Activated naive CD4-positive, alpha-beta T cell treated with anti-CD3 and anti-CD28 coated beads, Interleukin-2, amount 10 ng/mL, durations not matched to agents 7 days and 5 days (primary cell): ENCODE measurements at places on chromosomes 1 and 21.

GRCh38 chr1:34235594-34235993, 58.9 kb downstream of the C1orf94 start:
- no peak for DNase-seq

- no peak for DNase-seq
These were observed 889.7 kb downstream of the ADGRL2 start for GRCh38 chr1:82690411-82690810.

GRCh38 chr1:46830665-46831322, 31.9 kb downstream of the CYP4B1 start:
- DNase-seq: no peak

GRCh38 chr1:55426619-55427018, 211.5 kb upstream of the USP24 start:
- DNase-seq: no peak

DNA sequence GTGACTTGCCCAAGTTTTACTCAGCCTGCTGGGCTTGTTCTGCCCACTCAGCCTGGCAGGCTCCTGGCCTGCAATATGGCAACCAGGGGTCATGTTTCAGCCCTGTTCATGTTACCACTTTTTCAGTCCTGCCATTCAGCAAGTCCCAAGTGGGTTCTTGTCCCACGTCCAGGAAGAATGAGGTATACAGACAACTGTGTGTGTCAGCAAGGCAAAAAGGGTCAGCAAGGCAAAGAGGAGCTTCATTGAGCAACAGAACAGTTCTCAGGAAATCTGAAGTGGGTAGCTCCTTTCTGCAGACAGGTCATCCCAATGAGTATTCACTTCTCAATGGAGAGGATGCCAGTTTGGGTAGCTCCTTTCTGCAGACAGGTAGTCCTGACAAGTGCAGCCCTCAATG, 1233.3 kb upstream of the B3GALT2 start:
- no peak for DNase-seq

DNA sequence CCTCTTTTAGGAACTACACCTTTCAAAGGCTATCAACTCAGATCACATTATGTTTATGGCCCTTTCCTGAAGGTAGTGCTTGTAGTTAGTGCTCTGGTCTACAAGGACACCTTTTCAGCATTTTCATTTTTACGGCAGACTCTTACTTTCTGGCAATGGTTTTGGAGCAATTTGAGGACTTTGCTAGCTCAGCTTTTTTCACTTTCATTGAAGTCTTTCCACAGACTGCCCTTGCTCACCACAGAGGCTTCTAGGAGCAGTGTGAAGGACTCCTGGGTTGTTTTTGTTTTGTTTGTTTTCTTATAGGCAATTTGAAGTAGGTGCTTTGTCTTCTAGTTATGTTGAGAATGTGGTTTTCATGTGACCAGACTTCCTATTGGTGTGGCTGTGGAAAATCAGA, 43.1 kb downstream of the CD55 start:
- DNase-seq: no peak

GRCh38 chr21:38121888-38122720, 134.7 kb upstream of the KCNJ15 start:
- no peak for DNase-seq

GRCh38 chr1:103353391-103353790, 172.1 kb upstream of the RNPC3 start:
- DNase-seq: no peak

- no peak for DNase-seq
These were observed 3.2 kb upstream of the OR2AK2 start for GRCh38 chr1:247961791-247962190.

- DNase-seq: no peak
These were observed 35.7 kb upstream of the VAV3 start for GRCh38 chr1:108000620-108001111.

- DNase-seq: no peak
These were observed 327.1 kb downstream of the PBX1 start for GRCh38 chr1:164886101-164886500.

GRCh38 chr1:220274251-220274855, 2.1 kb upstream of the RAB3GAP2 start:
- DNase-seq: no peak

DNA sequence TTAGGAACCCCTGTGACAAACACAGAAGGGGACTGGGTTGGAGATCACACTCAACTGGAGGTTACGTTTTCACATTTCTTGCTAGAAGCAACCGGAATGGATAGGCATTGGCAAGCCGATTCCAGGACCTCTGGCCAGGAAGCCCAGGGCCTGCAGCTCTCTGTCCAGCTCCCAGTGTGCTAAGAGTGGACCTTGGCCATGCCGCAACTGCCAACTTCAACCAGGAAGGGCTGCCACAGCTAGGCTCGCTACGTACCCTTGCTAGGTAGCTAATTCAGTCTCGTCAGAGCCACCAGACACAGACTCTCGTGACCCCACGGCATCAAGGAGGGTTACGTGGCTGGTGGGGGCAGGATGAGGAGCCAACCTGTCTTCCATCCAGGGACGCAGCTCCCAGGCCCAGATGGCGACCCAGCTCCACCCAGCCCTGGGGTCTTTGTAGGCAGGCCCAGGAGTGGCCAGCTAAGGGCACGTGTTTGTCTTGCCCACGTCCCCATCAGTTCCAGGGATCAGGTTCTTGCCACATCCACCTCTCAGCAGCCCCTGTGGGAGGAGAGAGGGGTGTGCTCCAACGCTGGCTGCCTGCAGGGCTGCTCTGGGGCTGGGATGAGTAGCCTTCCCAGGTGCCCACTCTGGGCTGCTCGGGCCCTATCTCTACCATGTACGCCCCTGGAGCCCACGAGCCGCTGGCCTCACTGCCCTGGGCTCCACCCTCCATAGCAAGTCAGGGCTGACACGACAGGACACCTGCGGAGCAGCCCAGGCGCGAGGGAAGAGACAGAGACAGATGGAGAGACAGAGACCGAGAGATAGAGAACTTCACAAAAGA, 39.2 kb downstream of the UBE2G2 start:
- peak; percentile 8 for DNase-seq

DNA sequence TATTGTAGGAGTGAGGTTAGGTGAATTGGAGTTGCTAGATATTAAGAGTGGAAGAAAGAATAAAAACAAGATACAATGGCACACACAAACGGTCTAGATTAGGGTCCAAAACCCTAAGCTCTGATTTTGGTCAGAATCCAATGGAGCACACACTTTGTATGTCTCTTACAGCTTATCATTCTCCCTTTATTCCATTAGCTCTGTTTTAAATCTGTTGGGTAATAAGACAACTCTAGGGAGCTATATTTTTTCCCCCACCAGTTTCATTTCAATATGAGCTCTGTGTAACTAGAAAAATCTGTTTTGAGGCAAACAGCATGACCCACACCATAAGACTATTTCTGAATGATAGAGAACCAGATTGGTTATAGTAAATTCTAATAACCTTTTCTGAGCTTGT, 465.6 kb downstream of the ADGRL2 start:
- no peak for DNase-seq

- DNase-seq: no peak
These were observed 263.5 kb downstream of the LMO4 start for GRCh38 chr1:87592156-87592555.

GRCh38 chr1:202661136-202661845, 49.0 kb downstream of the SYT2 start:
- DNase-seq: no peak
